ENCODE measurements at places on chromosomes 2 and 18.
A peak's percentile ranks its signal among the peaks of the same experiment; 100 is the strongest.

DNA sequence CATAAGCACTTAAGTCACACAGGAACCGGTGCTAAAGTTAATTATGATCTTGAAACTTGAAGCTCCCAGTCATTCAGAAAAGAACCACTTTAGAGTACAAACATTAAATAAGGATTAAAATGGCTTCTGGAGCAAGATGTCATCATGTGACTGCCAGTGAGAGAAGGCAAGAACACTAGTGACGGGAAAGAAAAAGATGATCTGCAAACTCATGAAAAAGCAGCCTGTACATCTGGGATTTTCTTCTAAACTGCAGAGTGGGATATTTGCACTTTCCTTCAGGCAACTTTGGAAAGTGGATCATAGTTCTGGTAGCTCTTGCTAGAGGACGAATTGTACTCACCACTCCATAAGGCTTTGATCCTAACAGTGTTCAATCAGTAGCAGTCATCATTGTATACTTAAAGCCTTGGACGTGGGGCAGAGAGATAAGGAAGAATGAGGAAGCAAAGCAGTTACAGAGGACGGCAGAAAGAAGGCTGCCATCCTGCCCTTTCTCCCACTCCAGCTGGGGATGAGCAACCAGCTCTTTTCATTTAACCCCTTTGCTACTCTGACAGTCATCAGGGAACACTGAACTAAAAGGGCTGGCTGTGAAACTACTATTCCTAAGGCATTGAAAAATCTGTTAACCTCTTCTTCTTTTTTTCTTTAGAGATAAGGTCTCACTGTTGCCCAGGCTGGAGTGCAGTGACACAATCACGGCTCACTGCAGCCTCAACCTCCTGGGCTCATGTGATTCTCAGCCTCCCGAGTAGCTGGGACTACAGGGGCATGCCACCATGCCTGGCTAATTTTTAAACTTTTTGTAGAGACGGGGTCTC lies 18.1 kb downstream of the ABHD3 start:
- no peak for DNase-seq

DNA sequence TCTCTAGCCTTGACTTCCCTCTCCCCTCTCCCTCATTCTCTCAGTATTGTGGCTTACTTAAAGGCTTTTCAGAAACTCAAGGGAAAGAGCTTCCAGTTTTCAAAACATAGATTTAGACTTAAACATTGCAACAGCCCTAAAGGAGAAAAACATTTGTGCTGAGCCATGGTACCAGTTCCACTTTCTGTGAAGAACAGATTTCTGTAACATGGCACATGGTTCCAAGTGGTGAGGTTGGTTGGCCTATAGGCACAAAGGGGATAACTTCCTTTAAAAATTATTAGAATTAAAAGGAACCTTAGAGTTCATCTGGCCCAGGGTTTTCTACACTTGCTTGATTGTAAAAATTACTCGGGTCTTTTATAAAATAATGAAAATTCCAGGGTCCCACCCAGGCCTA lies 138.6 kb upstream of the CDCA7 start:
- no peak for DNase-seq

DNA sequence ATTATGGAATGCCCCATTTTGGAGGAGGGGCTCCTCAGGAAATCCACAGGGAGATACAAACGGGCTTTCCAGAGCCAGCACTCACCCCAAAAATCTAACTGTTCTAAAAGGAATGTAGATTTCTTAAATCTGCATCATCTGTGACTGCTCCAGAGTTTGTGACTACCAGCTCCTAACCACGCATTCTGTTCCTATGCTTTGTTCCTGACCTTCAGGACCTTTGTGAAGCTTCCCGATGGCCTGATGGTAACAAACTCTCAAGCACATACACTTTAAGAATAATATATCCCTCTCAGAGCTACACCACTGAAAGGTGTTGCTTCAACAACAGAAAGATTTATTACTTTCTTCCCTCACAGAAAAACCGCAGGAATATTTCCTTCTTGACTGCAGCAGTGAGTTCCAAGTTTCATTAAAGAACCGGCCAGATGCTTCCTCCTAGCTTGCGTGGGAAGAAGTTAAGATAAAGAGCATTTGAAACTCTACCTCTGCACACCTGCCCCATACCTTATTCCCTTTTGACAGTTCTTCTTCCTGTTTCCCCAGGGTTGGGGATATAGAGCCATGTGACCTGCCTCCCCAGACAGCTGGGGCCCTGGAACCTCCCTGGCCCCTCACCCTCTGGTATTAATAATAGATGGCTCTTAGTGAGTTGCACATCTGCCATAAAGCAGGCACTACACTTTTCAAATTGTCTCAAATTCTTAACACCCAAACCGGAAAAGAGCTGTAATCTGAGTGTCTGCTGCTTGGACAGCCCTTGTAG lies 40.2 kb upstream of the EML4 start:
- no peak for DNase-seq

DNA sequence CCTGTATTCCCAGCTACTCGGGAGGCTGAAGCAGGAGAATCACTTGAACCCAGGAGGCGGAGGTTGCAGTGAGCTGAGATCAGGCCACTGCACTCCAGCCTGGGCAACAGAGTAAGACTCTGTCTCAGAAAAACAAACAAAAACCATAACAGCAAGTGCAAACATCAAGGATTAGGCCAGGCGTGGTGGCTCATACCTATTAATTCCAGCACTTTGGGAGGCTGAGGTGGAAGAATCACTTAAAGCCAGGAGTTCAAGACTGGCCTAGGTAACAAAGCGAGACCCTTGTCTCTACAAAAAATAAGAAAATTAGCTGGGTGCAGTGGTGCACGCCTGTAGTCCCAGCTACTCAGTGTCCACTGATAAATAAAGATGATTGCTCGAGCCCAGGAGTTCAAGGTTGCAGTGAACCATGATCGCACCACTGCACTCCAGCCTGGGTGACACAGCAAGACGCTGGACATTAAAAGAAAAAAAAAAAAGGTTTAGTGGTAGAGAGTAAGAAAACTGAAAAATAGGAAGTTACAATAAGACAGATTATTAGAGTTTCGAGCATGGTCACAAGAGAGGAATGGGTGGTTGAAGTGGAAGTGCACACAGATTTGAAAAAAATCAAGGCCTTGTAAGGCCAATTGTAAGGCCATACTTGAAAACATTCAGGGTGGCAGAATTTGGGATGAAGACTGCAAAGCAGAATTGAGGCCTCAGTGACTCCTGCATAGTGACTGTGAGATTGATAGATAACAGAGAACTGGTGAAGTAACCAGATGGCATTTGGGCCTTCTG lies 6.4 kb upstream of the KCMF1 start:
- no peak for DNase-seq

DNA sequence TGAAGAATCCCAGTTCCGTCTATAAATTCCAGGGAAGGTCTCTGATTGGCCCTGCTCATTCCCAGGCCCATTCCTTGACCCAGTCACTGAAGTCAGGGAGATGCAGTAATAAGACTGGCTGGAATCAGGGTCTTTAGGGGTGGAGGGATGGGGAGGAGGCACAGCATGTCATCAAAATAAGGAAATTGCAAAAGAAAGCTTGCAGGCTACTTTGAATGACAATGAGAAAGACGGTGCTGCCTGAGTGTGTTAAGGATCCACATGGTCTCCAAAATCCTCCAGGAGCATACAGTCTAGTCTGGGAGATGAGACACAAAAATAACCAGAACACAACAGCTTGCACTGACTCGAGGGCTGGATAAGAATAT lies 2.0 kb upstream of the DES start:
- no peak for DNase-seq

DNA sequence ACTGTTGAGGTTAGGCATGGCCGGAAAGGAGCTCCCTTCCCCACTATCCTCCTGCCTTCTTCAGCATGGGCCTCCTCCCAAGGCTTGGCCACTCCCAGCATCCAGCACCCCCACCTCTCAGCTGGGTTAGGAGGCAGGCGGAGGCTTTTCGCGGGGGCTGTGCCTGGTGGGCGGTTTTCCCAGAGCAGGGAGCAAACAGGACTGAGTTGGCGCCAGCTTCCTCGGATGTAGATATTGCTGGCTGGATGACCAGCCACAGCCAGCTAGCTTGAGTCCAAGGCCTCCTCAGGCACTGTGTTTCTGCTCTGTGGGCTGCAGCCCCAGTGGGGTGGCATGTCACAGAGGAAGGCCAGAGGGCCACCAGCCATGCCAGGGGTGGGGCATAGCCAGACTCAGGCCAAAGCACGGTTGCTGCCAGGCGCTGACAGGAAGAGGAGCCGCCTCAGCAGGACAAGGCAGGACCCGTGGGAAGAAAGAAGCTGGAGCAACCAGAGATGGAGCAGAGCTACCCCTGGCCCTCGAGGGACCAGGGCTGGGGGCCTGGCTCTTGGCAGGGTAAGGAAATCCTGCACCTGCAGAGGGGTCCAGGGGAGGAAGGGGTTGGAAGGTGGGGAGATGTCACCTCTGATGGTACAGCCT lies at the start of gene TCF23:
TSS of gene TCF23 (plus strand) at position 204 of the 639 bp plus-strand sequence. CDS start at position 334, 130 bp downstream.
- DNase-seq: no peak

GRCh38 chr2:205199165-205199850 lies 483.0 kb upstream of the NRP2 start:
- no peak for DNase-seq

- DNase-seq: no peak
Observed at GRCh38 chr2:191804766-191805165, 42.1 kb downstream of the CAVIN2 start.

- no peak for DNase-seq
Observed at GRCh38 chr2:207502577-207503198, 27.1 kb upstream of the CREB1 start.

GRCh38 chr18:59437851-59438569 lies 78.9 kb upstream of the LMAN1 start:
- no peak for DNase-seq

DNA sequence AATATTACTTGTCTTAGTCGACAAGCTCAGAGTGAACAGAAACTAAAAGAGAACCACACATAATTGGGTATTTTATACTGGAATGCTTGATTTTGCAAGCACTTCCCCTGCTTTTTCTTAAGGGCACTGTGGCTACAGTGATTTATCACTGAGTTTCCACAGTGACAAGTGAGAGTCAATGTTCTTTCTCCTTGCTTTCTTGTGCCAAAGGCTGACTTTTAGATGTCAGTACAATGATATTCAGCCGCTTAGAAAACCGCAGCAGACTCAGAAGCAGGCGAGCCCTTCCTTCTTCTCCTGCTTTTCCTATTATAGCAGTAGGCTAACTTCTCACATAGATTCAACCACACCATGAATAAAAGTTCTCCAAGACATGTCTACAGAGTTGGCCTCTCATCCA lies 1603.6 kb upstream of the NXPH2 start:
- DNase-seq: no peak

- DNase-seq: no peak
Observed at GRCh38 chr18:38362286-38362792, 796.7 kb upstream of the CELF4 start.

DNA sequence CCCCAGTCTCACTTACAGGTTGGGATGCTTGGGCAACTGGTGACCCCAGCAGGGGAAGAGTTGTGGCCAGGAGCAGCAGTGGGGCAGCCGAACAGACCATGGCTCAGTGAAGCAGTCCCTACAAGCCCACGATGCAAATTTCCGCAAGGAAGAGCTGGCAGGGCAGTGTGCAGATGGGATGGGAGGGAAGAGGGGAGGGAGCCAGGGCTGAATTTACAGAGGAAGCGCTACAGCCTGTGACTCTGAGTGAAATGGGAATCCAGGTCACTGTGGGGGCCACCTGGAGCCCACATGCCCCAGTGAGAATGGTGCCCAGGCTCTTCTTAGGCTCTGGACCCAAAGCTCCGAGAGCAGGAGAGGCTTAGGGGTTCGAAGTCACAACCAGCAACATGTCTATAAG lies 27.0 kb upstream of the SELENOI start:
- DNase-seq: no peak

GRCh38 chr18:76691800-76692199 lies 130.6 kb upstream of the ZNF236 start:
- DNase-seq: no peak

DNA sequence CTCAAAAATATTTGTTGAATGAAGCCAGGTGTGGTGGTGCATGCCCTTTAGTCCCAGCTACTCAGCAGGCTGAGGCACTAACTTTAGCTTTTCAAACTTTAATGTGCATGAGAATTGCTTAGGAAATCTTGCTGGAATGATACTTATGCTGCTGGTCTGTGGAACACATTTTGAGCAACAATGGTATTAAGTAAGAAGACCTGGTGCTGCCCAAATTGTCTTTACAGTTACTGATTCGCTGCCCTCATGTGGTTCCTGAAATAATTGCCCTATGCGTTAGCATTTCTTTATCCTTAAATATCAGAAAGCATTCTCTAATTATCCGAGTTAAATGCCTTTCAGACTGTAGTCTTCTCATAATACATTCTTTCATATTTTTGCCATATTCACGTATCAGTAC lies 76.0 kb upstream of the SESTD1 start:
- no peak for DNase-seq

- DNase-seq: no peak
Observed at GRCh38 chr18:3886575-3887322, 436.8 kb downstream of the TGIF1 start.

DNA sequence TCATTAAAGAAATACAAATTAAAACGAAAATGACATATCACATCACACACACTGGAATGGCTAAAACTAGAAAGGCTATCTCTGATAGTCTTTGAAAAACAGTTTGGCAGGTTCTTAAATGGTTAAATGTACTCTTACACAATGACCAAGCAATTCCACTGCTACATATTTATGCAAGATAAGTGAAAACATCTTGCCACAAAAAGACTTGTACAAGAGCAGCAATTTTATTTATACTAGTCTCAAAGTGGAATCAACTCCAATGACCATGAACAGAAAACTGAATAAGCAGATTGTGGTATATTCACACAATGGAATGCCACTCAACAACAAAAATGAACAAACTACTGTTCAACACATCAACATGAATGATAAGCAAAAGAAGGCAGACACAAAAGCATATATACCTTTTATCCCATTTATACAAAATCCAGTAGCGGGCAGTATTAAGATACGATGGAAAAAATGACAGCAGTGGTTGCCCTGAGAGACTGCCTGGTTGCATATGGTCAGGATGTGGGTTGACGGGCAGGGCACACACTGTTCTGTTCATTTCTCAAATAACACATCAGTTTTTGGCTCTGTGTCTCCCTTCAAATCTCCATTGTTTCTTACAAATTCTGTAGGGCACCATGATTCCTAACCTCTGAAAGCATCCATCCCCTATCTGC lies 25.4 kb downstream of the SP100 start:
- DNase-seq: peak; percentile 22

- DNase-seq: no peak
Observed at GRCh38 chr2:109513749-109514588, 99.8 kb downstream of the SEPTIN10 start.

- DNase-seq: no peak
Observed at GRCh38 chr2:118841450-118841827, 6.0 kb downstream of the EN1 start.
